ENCODE measurements at places on chromosomes 5 and 9.

DNA sequence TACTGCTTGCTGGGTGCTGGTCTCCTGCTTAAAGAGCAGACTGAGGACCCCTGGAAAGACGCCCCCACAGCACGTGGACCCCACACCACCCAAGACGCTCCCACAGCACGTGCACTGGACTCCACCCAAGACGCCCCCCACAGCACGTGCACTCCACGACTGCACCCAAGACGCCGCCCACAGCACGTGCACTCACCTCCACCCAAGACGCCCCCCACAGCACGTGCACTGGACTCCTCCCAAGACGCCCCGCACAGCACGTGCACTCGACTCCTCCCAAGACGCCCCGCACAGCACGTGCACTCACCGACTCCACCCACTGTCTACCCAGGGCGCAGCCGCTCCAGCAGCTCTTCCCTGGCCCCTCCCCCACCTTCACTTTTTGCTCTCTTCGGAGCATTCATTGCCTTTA is 50.5 kb downstream of the EHMT1 start:
- DNase-seq: no peak

- DNase-seq: no peak
Observed at GRCh38 chr5:64575561-64575960, 69.7 kb downstream of the RGS7BP start.

- DNase-seq: no peak
Observed at GRCh38 chr9:92444841-92445240, 20.6 kb upstream of the OMD start.

DNA sequence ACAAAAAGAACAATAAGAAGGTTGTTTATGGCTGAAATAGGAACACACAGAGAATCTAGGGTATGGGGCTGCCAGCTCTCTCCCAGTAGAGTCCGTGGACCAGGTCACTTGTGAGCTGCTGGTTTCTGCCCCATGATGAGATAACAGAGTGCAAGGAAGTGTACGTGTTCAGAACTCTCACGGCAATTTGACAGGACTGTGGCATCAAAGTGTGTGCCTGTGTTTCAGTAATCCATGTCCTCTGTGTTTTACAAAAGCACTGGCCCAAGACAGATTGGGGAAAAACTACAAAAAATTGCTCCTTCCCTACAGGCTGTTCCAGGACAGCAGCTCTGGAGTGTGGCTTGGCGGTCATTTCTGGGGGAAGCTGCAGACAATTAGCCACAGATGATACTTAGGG is 184.6 kb downstream of the AUH start:
- no peak for DNase-seq

- peak; percentile 73 for DNase-seq
Observed at GRCh38 chr5:128559300-128560297, 21.6 kb upstream of the FBN2 start.

DNA sequence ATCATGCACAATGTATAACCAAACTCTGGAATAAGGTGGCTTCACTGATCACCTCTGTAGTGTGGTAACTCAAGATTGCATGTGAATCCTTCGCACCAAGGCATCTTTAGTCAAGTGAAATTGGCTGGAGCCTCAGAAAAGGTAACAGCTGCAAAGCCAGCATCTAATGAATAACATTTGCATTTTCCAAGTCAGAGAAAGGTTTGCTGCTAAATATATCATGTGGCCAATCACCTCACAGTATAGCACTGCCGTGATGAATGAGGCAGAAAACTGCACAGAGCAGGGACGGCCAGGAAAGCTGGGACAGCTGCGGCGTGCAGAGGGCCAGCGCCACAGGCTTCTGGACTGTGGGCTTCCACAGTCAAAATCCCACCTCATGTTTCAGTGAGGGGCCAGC is 18.5 kb downstream of the MRPS27 start:
- DNase-seq: no peak

DNA sequence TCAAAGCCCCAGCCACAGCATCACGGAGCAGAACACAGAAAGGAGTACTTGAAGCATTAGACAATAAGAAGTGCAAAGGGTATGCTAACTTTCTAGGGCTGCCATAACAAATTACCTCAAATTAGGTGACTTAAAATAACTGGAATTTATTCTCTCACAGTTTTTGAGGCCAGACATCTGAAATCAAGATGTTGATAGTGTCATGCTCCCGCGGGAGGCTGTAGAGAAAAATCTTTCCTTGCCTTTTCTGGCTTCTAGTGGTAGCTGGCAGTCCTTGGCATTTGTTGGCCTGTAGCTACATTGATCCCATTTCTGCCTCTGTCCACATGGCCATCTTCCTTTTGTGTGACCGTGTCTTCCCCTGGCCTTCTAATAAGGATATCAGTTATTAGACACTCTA is 51.9 kb upstream of the SPDL1 start:
- DNase-seq: no peak

- DNase-seq: peak; percentile 82
Observed at GRCh38 chr9:35826071-35826701, 2.3 kb downstream of the FAM221B start.
